ENCODE measurements at places on chromosomes 3 and 15.

GRCh38 chr3:50317300-50317699, 5.2 kb downstream of the HYAL2 start:
- DNase-seq = no peak

- DNase-seq = peak; percentile 39
Observed at GRCh38 chr3:167882057-167882667, 146.6 kb downstream of the SERPINI1 start.

DNA sequence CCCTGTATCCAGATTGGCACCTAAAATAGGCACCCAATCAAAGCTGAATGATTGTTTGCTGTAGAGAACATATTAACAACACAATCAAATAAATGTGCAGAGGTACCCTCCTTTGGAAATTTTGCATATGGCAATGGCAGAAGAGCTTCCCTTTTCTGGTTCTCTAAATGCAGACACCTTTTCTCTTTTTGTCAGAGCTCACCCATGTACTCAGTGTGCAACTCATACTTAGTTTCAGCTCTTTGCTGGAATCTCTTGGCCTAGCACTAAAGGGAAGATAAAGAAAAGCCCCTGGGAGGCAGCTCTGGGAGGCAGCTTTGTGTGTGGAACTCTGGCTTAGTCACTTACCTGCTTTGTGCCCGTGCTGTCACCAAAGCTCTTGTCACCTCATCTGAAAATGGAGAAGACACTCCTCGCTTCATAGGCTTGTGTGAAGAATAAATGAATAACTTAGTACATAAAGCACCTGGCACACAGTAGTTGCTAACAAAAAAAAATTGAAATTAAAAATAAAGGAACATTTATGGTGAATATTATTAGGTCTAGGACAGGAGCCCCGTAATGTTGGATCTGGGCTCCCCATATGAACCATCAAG, 28.8 kb downstream of the ST6GAL1 start:
- no peak for DNase-seq

DNA sequence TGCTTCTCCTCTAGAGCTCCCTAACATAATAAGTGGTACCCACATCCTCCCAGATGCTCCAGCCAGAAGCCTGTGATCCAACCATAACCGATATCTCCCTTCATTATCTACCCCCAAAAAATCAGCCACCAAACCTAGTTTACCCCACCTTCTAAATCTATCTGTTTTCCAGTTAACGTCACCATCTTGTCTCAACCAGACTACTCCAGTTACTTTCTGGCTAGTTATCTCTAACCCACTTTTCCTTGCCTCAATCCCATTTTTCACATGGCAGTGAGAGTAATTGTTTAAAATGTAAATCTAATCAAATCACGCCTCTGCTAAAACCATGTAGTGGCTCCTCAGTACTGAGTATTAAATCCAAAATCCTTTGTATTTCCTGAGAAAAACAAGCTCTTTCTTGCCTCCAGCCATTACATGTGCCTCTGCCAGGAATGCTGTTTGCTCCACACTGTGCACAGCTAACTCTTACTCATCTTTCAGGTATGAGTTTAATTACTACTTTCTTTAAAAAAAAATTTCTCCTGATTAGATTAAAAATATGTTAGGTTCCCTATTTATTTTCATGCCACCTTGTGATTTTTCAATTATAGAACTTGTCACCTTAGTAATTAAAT, 15.4 kb downstream of the CCDC54 start:
- peak; percentile 68 for DNase-seq

- DNase-seq = no peak
Observed at GRCh38 chr15:101424984-101425383, 64.5 kb downstream of the PCSK6 start.

GRCh38 chr3:106398891-106399600, 530.2 kb upstream of the CBLB start:
- DNase-seq = peak; percentile 49

- no peak for DNase-seq
Observed at GRCh38 chr15:22236469-22236868, 156.1 kb downstream of the OR4M2 start.

DNA sequence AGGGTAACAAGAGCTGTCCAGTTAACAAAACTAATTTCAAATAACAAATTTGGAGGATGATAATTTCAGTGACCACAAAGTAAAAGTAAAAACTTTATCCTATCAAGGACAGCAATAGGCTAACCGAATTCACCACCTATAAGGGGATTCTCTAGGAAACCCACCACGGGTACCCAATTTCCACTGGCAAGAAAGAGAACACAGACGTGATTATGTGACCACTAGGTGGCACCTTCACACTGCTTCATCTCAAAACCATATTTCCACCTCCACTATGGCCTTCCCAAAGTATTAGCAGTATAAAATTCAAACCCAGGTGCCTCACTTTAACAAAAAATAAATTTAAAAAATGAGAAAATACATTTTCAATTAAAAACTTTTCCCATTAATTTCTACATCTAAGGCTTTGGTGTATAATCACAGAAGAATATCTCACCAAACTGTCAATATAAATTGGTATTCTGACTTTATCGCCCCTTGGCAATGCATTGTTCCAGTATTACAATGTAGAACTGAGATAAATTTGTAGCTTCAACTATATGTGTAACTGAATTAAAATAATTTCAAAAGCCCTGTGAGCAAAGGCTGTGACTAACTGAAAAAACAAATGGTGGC, 96.5 kb downstream of the FSIP1 start:
- peak; percentile 58 for DNase-seq

- no peak for DNase-seq
Observed at GRCh38 chr3:184354754-184355153, 6.7 kb downstream of the CLCN2 start.

GRCh38 chr3:57544181-57545125, at the start of gene DNAH12:
Gene DNAH12 (minus strand): TSS chr3:57544344. CDS start chr3:57542870, 1,474 bp downstream.
- DNase-seq = peak; percentile 20

- no peak for DNase-seq
Observed at GRCh38 chr3:126852511-126852910, 130.4 kb upstream of the PLXNA1 start.

- DNase-seq = no peak
Observed at GRCh38 chr3:170500462-170500861, 81.8 kb downstream of the CLDN11 start.

DNA sequence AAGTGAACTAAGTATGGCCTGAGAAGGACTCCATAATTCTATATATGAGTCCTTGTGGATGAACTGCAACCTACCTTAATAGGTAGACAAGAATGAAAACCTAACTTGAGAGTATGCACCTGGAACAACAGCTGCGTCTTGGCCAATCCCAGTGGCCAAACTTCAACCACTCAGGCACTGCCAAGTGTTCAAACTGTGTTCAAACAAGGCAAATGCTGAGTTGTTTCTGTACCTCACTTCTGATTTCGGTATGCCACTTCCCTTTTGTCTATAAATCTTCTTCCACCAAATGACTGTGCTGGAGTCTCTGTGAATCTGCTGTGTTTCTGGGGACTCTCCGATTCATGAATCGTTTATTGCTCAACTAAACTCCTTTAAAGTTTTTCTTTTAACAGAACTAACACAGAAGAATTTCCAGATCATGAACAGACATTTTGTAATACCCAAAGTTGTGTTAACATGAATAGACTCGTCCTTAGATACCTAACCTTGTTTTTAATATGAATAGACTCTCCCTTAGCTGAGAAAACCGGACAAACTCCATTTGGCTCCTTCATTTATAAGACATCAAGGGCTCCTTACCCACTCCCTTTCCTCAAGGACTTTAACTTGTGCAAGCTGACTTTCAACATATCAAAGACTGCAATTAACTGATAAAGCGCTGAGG, 4.1 kb downstream of the ZNF717 start:
- DNase-seq = no peak

GRCh38 chr3:168273917-168274316, 178.2 kb upstream of the GOLIM4 start:
- no peak for DNase-seq

GRCh38 chr15:70954171-70954570, 61.5 kb downstream of the LRRC49 start:
- DNase-seq = no peak

DNA sequence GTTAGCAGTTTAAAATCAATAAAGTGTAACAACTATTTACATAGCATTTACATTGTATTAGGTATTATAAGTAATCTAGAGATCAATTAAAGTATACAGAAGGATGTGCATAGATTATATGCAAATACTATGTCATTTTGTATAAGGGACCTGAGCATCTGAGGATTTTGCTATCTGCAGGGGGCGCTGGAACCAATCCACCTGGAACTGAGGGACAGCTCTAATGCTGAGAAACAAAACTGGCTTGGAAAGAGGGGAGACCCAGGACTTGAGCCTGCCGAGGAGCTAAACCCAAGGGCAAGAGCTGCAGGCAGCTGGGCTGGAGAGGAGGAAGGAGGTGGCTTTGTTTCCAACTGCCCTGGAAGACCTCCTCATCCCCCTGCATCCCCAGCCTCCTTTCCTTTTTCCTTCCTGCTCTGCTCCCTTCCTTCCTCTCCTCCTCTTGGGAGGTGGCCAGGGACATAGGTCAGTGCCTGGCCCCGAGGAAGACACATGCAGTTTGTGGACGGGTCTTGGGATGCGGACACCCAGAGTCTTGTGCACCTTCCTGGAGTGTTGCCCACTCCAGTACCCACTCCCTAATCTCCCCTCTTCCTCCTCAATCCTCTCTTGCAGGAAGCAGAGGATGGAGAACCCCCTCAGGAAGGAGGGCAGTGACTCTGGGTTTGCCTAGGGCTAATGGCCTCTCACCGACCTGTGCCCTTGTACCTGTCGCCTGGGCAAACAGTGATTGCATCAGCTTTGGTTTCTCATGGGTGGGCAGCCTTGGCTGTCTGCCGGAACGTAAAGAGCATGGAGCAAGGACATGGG, 825 bp upstream of the RTP3 start:
- no peak for DNase-seq

GRCh38 chr3:16148213-16148612, 26.3 kb upstream of the GALNT15 start:
- DNase-seq = no peak

- no peak for DNase-seq
Observed at GRCh38 chr3:24832891-24833290, 338.2 kb upstream of the THRB start.

DNA sequence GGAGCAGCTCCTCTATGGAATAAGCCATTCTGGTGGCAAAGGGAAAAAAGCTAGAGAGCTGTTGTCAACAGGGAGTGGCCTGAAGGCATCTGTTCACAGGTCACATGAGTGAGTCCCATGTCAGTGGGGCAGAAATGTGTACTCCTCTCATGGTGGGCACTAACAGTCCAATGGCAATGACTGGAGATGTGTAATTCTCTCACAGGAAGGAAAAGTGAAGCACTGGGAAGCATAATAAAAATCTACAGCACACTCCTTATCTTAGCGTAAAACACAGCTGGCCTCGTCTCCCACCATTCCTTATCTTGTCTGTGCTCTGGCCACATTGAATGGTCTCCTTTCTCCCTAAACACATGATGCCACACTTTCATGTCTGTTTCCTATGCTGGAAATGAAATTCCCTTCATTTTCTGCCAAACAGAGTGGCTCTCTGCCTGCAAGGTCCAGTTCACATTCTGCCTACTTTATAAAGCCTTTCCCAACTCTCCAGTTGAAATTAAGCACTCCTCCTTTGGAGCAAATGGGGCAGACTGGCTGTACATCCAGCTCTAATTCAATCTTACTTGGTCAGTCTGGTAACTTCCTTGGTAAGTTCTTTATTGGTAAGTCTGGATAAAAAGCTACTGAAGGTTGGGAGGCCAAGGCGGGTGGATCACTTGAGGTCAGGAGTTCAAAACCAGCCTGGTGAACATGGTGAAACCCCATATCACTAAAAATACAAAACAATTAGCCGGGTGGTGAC, 139.8 kb downstream of the RPL22L1 start:
- no peak for DNase-seq

GRCh38 chr3:192947421-192947820, 29.8 kb upstream of the MB21D2 start:
- DNase-seq = peak; percentile 13

GRCh38 chr3:132569153-132569552, 27.9 kb upstream of the ACKR4 start:
- no peak for DNase-seq

DNA sequence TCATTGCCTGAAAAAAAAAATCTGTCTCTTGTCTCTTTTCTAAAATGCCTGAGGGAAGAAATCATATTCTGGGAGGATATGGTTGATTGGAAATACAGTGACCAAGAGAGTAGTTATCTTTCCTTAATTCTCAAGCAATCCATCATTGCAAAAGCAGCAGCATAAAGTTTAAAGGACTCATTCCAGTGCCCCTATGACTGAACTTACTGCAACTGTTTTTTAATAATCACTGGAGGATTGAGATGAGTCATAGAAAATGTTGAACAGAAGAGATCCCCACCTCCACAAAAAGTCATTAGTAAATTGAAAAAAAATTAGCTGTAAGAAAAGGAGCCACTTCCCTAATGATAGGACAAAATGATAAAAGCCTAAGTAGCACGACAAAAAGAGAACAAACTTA, 121.5 kb downstream of the SLC9A9 start:
- peak; percentile 17 for DNase-seq

- DNase-seq = peak; percentile 82
Observed at GRCh38 chr3:67090474-67090873, 92.4 kb downstream of the KBTBD8 start.

DNA sequence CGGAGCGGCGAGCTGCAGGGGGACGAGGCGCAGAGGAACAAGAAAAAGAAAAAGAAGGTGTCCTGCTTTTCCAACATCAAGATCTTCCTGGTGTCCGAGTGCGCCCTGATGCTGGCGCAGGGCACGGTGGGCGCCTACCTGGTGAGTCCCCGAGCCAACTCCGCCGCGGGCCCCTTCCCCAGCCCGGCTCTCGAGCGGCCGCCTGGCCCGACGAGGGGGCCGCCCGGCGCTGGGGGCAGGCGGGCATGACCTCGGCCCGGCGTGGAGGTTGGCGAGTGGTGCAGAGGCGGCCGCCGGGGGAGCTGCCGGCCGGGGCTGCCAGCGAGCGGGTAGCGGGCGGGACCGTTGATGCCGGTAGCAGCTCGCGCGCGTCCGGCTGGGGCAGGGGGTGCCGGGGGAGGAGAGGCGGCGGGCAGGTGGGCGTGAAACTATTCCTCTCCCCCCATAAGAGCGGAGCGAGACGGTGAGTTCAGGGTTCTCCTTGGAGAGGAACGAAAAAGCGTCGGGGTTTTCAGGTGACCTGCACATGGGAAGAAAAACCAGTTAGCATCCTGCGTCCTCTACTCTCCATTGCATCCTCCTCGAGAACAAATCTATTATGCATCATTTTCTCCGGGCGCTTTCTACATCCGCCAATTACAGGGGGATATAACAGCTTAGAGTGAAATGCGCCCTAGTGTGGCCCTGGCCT, 585 bp downstream of the SLCO3A1 start:
- no peak for DNase-seq

- DNase-seq = no peak
Observed at GRCh38 chr3:124800076-124800475, 69.8 kb downstream of the UMPS start.

GRCh38 chr15:91992945-91993344, 139.4 kb downstream of the SLCO3A1 start:
- DNase-seq = no peak

DNA sequence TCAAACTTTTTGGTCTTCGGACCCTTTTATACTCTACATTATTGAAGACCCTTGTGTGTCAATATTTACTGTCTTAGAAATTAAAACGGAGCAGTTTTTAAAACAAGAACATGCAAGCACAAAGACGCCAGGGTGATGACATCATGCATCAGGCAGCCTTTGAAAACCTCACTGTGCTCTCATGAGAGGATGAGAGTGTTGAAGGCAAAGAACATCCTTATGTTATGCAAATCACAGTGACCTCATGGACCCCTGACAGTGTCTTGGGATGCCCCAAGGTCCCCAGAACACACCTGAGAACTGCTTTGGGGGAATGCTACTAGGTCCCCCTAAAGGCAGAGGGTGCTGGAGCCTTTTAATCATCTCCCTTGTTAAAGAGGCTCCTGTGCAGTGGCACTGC, 51.6 kb downstream of the CHDH start:
- peak; percentile 53 for DNase-seq

GRCh38 chr3:112445839-112446238, 53.4 kb downstream of the BTLA start:
- DNase-seq = peak; percentile 13

Data from fibroblast of skin of abdomen (primary cell).